Stimulated activated CD4-positive, alpha-beta T cell treated with anti-CD3 and anti-CD28 coated beads, Interleukin-2, amount 100 ng/mL, for 24 hours (primary cell): ENCODE measurements at places on chromosomes 13 and 19.

DNA sequence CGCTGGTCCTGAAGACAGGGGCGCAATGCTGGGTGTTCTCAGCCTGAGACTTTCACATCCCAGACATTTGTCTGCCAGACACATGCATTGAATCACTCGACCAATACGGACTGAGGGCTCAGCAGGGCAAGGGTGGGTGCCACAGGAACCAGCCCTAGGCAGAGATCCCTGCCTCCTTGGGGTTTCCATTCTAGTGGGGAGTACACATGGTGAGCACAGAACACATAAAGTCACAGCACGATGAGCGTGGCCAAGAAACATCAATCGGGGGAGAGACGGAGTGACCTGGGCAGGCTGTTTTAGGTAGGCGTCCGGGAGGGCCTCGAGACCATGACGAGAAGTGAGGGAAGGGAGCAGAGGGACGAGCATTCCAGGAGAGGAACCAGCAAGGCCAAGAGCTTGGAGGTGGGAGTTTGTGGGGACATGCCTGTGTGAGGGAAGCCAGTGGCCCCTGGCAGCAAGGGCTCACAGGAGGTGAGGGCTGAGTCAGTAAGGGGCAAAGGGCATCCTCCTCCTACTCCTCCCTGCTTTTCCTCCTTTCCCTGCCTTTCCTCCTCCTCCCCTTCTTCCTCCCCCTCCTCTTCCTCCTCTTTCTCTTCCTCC lies 126.3 kb upstream of the PEG3 start:
- no peak for DNase-seq

GRCh38 chr19:46623915-46624502 lies 880 bp downstream of the PTGIR start:
- no peak for DNase-seq

DNA sequence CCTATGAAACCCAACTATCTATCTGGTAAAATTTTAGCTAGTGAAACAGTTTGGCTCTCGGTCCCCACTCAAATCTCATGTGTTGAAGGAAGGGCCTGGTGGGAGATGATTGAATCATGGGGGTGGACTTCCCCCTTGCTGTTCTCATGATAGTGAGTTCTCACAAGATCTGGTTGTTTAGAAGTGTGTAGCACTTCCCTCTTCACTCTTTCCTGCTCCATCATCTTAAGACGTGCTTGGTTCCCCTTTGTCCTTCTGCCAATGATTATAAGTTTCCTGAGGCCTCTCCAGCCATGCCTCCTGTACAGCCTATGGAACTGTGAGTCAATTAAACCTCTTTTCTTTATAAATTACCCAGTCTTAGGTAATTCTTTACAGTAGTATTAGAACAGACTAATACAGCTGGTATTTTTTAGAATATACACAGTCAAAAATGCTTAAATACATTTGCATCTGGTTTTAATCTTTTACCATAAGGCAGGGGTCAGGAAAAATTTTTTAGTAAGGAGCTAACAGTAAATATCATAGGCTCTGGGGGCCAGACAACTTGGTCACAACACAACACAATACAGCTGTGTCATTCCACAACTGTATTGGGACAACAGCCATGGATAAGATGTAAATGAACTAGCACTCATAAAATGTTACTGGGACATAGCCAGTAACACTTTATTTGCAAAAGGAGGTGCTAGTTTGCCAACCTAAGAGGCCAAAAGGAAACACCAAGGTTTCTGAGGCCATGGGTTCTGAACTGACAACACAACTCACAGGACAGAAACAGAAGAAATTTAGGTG lies 24.3 kb downstream of the DZIP1 start:
- no peak for DNase-seq

GRCh38 chr19:55384131-55384919 lies at the start of gene TMEM238:
Gene TMEM238 (minus strand): TSS chr19:55384292. CDS start chr19:55384259, 33 bp downstream.
- DNase-seq: peak; percentile 61
